ENCODE measurements at places on chromosomes 4 and X.
A peak's percentile ranks its signal among the peaks of the same experiment; 100 is the strongest.

DNA sequence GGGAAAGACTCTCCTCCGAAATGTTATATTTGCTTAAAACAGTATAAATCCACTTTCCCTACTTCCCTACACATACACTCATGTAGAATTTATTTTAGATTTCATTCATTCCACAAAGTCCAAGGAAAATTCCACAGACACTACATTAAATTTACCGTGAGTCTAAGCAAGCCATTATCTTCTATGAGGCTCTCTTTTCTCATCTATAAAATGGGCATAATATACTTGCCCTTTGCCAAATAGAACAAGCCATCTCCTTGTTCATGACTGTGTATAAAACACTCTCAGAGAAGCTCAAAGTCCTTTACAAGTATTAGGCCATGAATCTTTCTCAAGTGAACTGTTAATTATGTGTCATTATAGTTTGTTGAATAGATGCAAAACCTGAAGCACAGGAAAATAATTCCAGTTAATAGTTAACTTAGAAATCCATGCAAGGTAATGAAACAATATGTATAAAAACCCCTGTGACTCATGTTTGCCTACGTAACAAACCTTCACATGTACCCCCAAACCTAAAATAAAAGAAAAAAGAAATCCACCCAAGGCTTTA is 10.7 kb downstream of the TEC start:
- no peak for DNase-seq

GRCh38 chrX:154486396-154487207 is at the start of gene UBL4A:
UBL4A (minus strand) TSS chrX:154486615; CDS start chrX:154486584, 31 bp downstream.
- peak; percentile 54 for DNase-seq

DNA sequence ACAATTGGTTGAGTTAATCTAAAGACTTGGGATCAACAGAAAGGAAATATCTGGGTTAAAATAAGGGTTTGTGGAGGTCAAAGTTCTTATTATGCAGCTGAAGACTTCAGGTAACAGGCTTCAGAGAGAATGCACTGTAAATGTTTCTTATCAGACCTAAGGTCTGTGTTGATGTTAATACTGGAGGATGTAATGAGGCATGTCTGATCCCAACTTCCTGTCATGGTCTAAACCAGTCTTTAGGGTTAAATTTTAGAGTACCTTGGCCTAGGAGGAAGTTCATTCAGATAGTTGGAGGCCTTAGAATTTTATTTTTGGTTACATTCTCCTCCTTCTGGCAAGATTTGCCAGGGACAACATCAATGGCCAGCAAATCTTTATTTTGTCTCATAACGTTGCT is 72.1 kb upstream of the GC start:
- DNase-seq: peak; percentile 20

- no peak for DNase-seq
Measured at GRCh38 chr4:101306225-101306624, 41.1 kb downstream of the PPP3CA start.

GRCh38 chr4:163353054-163353453 is 9.4 kb downstream of the NPY5R start:
- no peak for DNase-seq

DNA sequence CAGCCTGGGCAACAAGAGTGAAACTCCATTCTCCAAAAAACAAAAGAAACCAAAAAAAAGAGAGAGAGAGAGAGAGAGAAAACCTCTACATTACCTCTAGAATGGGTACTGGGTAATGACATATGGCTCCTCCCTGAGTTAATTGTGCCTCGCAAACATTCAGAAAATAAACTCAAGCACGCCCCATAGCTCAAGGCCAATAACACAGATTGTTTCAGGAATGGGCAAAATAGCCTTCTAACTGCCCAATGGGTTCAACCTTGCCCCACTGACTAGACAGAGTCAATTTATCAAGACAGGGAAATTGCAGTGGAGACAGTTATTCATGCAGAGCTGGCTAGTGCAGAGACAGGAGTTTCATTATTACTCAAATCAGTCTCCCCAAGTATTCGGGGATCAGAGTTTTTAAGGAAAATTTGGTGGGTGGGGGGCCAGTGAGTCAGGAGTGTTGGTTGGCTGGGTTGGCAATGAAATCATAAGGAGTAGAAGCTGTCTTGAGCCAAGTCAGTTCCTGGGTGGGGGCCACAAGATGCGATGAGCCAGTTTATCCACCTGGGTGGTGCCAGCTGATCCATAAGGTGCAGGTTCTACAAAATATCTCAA is 25.1 kb downstream of the NIPAL1 start:
- DNase-seq: no peak

GRCh38 chr4:161525121-161525520 is 638.7 kb downstream of the FSTL5 start:
- DNase-seq: no peak

DNA sequence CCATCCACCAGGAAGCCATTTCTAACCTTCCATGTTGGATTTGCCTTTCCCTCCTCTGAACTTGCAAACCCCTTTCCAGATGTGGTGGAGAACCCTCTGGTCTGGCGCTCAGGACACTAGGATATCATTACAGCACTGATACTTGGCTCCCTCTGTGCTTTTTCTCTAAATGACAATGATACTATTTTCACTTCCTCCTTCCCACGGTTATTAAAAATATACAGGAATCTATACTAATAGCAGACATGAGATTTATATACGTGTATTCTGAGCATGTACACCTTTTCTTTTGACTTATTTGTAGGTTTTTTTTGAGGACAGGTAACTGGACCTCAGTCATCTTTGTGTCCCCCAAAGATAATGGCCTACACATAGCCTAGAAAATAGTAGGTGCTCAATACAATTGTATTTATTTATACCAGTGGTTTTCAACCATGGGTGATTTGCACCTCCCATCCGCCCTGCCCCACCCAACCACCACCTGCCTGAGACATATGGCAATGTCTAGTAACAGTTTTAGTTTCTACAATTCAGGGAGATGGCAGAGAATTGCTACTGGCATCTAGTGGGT is 60.4 kb upstream of the PLAC8 start:
- no peak for DNase-seq

- no peak for DNase-seq
Measured at GRCh38 chr4:52600275-52600674, 58.8 kb downstream of the USP46 start.

DNA sequence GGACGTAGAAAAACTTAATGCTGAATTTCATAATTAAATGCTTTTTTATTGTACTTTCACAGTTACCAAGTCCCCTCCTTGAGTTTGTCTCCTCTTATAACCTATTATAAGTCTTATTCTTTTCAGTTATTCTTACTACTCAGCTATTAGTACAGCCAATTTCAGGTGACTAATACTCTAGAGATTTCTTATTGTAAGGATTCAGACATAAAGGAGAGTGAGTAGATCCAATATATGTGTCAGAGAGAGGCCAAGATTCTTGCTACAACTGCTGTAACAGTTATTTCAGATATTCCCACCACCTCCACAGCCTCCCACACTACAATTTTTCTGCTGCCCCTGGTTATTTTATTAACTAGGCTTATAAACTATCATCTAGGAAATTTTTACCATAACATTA is 274.5 kb downstream of the GPAT3 start:
- DNase-seq: no peak

GRCh38 chrX:789096-789495 is 158.5 kb downstream of the SHOX start:
- DNase-seq: no peak

- no peak for DNase-seq
Measured at GRCh38 chrX:4277122-4277521, 563.7 kb upstream of the PRKX start.

DNA sequence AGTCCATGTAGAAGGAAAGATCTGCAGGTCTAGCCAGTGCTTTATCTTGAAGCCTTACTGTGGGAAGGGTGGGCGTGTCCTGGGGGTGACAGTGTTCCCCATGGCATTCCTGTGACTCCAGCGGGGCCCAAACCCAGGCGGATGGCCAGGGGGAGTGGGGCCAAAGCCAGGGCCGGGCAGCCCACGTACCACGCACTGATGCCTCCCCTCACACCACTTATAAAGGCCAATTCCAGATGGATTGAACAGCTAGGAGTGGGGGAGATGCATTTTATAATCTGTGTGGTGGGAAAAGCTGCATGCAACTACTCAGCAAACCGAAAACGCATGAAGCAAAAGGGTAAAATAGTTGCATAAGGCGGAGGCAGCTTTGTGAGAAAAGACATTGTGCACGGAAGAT is 36.4 kb downstream of the NELFA start:
- no peak for DNase-seq

DNA sequence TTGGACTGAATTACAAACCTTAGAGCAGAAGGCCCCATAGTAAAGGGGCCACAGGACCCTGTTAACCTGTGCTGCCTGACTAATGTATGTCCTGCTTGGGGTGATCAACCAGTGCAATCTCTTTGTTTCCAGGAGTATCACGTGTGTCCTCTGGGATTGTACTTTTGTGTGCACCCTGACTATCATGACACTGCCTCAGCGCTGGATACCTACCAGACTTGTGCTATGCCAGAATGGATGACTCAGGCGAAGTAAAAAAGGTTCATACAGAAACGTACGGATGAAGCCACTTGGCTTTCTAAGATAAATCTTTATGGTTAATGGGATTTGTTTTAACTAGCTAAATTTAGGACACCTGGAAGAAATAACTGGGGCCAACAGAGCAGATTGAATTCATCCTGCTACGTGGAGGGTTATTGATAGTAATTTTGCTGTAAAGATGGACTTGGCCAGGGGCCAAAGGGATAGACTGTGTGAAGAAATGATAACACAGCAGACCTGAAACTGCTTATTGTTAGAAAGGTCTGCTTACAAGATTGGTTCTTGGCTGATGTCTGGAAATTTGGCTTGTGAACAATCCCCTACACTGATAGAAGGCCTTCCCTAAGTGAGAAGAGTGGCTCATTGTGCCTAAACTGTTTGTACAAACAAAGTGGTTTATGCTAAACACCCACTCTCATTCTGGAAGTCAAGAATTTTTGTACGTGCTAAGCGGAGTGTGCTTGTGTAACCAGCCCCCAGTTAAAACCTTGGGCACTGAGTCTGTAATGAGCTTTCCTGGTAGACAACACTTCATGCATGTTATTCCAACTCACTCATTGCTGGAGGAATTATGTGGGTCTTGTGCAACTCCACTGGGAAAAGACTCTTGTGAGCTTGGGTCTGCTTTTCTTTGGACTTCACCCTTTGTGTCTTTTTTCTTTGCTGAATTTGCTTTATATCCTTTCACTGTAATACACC is 750.5 kb upstream of the HTR2C start:
- no peak for DNase-seq
